ENCODE measurements at places on chromosomes 1 and 21. TPM values are rescaled to one million over a fixed set of nuclear protein-coding genes. Genes with fewer than 3 reads are reported as not detected.
A peak's percentile ranks its signal among the peaks of the same experiment; 100 is the strongest.

DNA sequence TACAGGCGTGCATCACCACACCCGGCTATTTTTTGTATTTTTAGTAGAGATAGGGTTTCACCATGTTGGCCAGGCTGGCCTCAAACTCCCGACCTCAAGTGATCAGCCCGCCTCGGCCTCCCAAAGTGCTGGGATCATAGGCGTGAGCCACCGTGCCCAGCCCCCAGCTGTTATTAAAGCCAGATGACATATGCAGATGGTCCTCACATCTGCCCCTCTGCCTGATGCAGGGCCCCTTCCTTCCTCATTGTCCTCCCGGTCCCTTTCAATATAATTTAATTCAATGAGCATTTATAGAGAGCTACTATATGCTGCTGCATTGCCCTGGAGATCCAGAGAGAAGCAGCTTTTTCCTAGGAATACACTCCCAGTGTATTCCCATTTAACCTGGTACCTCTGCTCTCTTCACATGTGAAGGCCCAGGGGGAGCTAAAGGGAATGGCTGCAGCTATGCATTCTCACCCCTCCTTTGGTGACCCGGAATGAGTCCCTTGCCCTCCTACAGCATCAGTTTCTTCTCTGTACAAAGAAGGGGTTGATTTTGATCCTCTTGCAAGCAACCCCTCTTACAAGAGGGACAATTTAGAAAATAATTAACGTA is 55.6 kb downstream of the L1TD1 start:
- DNase-seq, result no peak

DNA sequence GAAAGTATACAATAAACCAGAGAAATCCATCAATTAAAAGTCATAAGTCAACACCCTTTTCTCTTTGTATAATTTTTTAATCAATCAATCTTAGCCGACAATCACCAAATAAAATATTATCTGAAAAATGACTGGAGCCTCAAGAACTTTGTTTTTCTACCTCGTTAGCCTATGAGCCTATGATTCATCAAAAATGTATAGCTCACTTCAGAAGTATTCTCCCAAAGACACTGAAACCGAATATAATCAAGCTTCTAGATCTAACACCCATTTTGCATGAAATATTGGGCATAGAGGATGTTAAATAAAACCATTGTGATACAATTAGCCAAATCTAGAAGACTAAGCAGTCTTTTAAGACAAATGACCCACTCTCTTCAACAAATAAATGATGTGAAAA is 17.8 kb upstream of the RSBN1 start:
- DNase-seq, result peak; percentile 39

DNA sequence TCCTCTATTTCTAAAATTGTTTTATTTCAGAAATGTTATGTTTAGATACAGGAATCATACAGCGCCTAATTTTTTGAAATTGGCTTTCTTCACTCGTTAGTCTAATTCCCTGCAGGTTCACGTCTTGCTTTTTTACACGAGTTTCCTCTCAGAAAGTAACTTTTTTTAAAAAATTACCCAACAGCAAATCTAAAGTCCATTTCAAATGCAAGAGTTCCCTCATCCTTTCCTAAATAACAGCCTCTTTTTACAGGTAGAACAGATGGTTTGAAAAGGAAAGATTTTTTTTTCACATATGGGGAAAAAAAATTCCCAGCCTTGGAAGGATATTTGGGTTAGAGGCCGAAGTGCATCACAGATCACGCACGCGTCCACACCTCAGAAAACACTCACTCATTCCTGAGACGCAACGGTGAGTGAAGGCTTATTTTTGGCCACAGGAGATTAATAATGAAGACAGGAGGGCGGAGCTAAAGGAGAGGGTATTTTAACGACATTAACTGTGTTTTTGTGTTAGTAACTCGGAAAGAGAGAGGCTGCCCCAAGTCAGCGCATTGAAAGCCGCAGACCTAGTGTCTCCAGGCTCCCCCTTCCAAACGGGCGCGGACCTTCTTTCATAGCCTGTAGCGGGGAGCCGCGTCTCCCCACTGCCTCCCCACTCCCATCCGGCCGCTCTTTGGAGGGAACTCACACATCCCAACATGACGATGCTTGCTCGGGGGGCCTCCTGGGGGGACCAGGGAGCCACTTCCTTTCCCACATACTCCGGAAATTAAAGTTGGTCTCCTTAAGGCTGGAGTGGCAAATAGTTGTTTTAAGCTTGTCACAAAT is 969 bp upstream of the RIPK4 start:
- DNase-seq, result no peak

GRCh38 chr1:33637846-33638440 is 165.5 kb downstream of the ZSCAN20 start:
- DNase-seq, result peak; percentile 23

Gene PROX1
- total RNA-seq, result 4.8 TPM

Gene COL8A2
- total RNA-seq, result 10.8 TPM

GRCh38 chr1:21344098-21344749 is 54.0 kb upstream of the ECE1 start:
- no peak for DNase-seq

- DNase-seq, result no peak
Measured at GRCh38 chr21:18646116-18646515, 242.5 kb upstream of the TMPRSS15 start.

Gene MTARC1
- total RNA-seq, result 4.5 TPM

GRCh38 chr21:46117586-46118315 is 19.8 kb downstream of the COL6A2 start:
- no peak for DNase-seq

- DNase-seq, result no peak
Measured at GRCh38 chr1:30895944-30896660, 12.5 kb downstream of the SDC3 start.

- peak; percentile 60 for DNase-seq
Measured at GRCh38 chr1:54137534-54138061, 15.2 kb downstream of the CDCP2 start.

GRCh38 chr21:41167348-41168342 is at the start of gene BACE2:
TSS of gene BACE2 (plus strand) at chr21:41168160. CDS start at chr21:41168264, 104 bp downstream.
- peak; percentile 61 for DNase-seq

- DNase-seq, result peak; percentile 46
Measured at GRCh38 chr1:238777551-238777950, 608.8 kb upstream of the CHRM3 start.

DNA sequence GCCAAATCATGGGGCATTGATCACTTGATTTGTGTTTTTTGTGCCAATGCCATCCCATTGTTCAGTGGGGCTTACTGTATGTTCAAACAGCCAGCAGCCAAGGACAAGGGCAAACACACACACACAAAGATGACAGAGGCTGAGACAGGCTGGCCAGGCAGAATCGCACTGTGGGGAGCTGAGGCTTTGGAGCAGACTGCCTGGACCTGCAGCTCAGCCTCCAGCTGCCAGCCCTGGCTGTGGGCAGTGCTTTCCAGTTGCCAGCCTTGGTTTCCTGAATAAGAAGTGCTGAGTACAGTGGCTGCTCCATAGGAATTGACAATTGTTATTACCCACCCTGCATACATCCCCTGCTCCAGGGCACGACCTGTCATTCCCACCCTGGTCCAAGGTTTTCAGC is 16.9 kb upstream of the PCP4 start:
- DNase-seq, result no peak

DNA sequence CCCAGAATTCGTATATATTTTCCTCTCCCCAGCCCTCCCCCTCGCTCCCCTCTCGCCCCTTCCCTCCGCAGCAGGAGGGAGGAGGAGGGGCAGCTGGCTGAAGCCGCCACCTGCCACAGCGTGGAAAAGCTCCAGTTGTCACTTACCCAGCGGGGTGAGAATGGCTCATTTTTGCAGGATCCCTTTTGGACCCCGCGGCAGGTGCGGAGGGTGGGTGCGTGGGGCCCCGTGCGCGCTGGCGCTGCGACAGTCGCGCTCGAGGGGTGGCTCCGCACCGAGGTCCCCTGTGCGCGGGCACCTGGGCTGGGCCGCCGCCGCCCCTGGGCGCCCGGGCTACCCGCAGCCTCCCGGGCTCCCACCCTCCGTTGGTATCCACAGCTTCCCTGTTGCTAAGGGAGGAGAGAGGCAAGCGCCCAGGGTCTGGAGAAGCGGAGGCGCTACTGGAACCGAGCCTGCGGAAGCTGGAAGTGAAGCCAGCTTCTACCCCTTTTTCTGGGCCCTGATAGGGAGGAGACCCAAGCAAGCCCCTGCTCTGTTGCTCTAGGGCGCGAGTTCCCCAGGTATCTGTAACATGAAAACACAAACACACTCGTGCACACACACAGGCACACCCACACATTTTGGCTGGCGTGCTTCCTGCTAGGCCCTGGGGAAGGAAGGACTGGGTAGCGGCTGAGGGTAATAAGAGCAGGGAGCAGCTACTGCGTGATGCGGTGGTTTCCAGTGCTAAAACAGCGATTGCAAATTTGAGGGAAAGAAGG is at the start of gene ERICH3:
TSS of gene ERICH3 (minus strand) at position 442 of the 761 bp plus-strand sequence. CDS start at position 169, 273 bp downstream.
- peak; percentile 16 for DNase-seq

DNA sequence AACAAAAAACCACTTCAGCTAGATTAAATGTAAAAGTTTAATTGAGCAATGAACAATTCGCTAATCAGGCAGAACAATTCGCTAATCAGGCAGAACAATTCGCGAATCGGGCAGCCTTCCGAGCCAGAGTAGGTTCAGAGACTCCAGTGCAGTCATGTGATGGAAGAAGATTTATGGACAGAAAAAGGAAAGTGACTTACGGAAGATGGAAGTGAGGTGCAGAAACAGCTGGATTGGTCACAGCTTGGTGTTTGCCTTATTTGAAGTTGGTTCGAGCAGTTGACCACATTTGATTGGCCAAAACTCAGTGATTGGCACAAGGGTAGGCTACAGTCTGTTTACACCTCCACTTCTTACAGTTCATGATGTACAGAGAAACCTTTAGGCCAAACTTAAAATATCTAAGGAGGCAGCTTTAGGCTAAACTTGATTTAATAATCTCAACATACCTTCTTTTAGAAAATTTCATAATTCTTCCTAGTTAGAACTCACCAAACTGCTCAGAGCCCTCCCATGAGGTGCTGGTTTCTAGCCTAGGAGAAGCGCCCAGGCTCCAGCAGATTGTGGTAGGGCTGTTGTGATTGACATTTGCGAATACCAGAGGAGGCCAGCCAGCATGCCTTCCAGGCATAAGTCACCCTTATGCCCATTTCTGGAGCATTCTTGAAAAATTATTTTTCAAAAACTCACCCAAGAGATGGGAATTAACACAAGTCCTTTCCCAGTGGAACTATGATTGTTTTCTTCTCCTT is 22.8 kb upstream of the KCNC4 start:
- DNase-seq, result no peak

Gene HPDL
- total RNA-seq, result 0.70 TPM

- DNase-seq, result peak; percentile 95
Measured at GRCh38 chr1:214439352-214440119, 111.9 kb downstream of the PTPN14 start.

DNA sequence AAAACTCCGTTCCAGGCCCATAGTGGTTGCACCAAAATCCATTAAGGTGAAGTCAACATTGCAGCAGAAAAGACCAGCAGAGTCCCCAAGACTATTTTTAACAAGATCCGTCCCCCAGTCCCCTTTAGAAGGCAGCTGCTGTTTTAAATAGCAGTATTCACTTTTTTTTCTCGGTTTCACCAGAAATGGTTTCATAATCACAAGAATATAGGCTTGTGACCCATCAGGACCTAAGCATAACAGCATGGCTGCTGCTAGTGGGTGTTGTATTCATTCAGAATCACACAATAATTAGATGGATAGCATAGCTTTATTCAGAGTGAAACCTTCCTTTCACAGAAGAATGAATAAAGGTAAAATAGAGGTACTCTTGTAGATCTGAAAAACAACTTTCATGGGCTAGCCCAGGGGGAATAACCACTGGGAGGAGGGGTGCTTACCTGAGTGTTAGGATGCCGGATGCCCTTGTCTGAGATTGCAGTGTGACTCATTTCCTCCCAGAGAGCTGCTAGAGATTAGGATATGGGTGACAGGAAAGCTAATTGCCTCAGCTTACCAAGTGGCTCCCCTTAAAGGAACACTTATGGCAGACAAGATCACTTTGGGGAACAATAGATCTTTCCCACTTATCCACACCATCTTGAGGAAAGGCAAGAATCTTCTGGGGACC is 35.0 kb downstream of the ACKR1 start:
- DNase-seq, result no peak

Gene NES
- 280 TPM for total RNA-seq

Gene OR2L3
- total RNA-seq, result not detected

Gene FNDC7
- not detected for total RNA-seq

GRCh38 chr1:13586001-13586400 is 2.4 kb downstream of the PDPN start:
- peak; percentile 38 for DNase-seq

DNA sequence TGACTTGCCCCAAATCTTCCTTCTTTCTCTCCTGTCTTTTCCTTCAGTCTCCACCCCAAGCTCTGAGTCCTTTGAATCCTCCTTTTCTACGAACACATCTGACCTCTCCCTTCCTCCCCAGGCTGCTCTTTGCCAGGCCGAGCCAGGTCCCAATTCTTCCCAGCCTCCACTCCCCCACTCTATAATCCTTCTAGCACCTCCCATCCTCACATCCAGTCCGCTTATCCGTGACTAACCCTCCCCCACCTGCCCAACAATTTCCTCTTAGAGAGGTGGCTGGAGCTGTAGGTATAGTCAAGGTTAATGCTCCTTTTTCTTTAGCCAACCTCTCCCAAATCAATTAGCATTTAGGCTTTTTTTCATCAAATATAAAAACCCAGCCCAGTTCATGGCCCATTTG is 9.5 kb upstream of the HPDL start:
- no peak for DNase-seq

DNA sequence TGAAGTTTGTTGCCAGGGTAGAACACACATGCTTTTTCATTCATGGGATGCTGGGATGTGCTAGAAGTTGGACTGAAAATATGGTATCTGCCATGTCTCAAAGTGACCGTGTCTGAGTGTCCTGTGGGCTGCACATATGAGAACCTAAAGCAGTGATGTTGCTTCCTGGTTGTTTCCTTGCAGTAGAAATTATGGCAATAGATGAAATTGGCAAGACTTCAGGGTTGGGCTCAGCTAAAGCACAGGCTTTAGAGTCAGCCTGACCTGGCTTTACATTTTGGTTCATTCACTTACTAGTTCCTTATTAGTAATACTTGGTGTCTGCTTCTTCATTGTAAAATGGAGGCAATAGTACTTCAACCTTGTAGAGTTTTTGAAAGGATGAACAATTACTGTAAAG is 2.2 kb downstream of the LAMC2 start:
- no peak for DNase-seq

DNA sequence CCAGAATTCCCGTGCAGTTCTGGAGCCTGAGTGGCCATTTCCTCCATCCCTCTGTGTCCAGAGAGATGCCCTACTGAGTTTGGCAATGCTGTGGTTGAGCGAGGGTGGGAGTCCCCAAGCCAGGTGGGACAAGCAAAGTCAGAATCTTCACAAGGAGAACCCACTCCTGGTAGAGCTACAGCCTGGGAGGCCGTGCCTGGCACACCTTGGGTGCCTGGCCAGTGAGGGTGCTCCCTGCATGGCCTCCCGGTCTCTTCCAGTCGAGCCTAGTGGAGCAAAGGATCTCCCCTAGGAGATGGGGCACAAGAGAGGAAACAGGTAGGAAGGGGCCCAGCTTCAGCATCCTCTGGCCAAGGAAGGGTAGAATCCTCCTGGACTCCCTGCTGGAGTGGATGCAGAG is 57.9 kb downstream of the H3-3A start:
- DNase-seq, result no peak

- DNase-seq, result no peak
Measured at GRCh38 chr1:179825798-179826460, 51.7 kb downstream of the TOR1AIP2 start.
